ENCODE measurements at places on chromosomes 5 and 9.

GRCh38 chr5:38162625-38163024 is 95.7 kb upstream of the EGFLAM start:
- DNase-seq = no peak

- no peak for DNase-seq
Measured at GRCh38 chr5:137122075-137122474, 377.1 kb downstream of the SPOCK1 start.

- DNase-seq = no peak
Measured at GRCh38 chr5:14057289-14057688, 85.9 kb upstream of the TRIO start.

DNA sequence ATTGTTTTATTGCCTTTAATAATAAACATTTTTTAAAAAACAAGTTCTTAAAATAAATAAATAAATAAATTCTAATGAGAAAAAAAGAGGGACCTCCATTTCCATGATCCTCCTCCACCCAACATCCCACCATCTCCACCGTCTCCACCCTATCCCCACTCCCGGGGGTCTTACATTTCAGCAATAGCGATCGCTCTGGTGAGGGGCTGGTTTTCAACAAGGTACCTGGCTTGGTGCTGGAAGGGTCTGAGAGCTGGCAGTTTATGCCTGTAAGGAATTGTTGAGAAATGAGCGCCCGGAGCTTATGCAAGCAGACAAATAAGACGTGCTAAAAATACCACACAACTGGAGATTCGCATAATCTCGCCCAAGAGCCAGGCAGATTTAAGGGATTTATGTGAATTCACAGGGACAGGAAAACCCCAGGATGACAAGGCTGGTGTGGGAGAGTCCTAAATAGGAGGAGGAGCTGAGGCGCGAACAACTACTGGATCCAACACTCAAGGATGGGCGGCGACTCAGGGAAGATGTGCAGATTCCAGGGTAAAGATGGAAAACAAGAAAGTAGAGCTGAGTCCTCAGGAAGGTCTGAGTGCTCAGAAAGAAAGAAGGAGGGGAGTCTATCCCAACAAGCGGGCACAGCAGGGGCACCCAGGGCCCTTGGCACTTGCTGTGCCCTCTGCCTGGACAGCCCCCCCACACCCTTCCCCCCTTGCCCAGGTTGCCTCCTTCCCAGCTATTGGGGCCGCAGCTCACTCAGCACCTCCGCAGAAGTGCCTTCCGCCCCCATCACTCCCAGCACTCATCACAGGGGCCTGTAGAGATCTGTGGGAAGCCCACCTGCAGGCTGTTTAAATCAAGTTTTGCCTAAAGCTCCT is 27.0 kb downstream of the TRIM14 start:
- DNase-seq = no peak

DNA sequence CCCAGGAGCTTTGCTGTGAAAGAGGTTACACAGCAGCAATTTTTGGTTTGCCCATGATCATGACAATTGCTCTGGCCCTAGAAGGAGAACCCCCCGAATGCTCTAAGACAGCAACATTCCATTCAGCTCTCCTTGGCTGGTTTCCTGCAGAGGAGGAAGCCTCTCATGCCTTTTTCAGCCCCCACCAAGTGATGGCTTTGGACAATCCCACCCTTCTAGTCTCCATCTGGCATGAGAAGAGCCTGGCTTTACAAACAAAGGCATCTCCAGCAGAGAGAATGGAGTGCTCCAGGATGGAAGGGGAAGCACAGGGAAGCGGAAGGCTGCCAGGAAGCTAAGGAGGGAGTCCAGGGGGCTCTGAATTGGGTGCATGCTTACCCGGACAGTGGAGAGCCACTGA is 98.4 kb downstream of the CRB2 start:
- DNase-seq = peak; percentile 13

DNA sequence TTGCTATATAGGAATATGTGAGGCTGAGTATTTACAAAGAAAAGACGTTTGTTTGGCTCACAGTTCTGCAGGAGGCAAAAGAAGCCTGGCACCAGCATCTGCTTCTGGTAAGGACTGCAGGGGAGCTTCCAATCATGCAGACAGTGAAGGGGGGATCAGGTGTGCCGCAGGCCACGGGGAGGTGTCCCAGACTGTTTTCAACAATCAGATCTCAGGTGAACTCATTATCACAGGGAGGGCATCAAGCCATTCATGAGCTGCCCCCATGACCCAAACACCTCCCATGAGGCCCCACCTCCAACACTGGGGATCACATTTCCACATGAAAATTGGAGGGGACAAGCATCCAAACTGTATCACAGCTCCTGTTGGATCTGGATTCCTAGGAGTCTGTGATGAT is 30.4 kb upstream of the TRIM14 start:
- DNase-seq = no peak

- no peak for DNase-seq
Measured at GRCh38 chr5:131481569-131481968, 153.5 kb downstream of the RAPGEF6 start.

DNA sequence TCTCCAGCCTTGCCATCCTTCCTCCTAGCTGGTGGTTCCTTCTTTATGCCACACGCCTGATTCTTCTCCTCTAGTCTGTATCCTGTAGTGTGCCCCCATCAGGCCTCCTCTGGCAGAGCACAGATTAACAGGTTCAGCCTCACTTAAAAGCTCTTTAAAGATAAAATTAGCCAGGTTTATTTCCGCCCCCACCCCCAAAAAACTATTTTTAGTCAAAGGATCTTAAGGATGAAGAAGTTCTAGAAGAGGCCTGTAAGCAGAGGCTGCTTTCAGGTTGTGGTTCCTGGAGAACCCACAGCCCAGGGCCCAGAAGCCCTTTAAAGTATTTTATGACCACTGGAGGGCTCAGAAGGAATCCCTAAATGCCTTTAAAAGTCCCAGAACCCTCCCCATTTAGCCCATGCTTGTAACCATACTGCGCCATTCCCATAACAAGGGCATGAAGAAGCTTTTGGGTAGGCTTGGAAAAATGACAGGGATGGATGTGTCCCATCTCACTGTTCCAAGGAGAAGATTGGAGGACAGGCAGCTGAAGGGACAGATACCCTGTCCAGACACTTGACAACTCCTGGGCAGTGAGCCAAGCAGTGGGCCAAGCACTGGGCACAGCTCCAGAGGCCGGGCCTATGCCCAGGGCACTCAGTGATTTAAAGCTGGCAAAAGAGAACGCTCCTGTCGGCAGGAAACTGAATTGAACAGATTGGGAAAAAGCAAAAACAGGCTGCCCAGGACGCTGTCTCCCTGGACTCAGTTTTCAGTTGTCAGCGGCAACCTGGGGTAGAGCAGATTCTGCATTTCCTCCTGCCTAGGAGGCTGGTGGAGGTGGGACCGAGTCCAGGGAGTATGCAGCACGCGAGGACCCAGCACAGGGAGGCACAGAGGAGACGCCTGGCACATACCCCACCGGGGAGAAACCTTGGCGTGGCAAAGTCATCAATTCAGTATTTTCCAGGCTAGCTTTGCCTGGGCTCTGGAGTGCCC is 106.3 kb upstream of the SSBP2 start:
- no peak for DNase-seq

DNA sequence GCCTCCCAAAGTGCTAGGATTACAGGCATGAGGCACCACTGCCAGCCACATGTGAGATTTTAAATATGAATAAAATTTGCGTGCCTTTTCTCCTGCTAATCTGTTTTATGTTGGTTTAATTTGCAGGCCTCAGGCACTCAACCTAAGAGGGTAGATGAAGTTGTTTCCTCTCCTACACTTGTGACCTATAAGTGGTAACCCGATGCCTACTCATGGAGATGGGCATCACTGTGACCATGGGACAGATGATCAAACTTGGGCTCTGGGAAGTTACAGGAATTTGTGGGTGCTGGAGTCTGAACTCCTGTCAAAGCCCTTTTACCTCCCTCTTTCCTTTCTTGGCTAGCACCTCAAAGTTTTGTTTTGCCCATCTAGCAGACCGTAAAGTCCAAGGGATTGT is 1.1 kb downstream of the SLC28A3 start:
- DNase-seq = no peak

GRCh38 chr5:149776361-149777305 is 46.5 kb downstream of the PPARGC1B start:
- DNase-seq = no peak

GRCh38 chr5:168291964-168292785 is 730 bp downstream of the WWC1 start:
- DNase-seq = no peak

Data from skin of body (tissue), 3 donors.